KG1 (cell line): ENCODE measurements at places on chromosomes 12 and 14.

- DNase-seq: no peak
These were observed 47.0 kb downstream of the VCPKMT start for GRCh38 chr14:50069325-50069724.

- DNase-seq: no peak
These were observed 45.5 kb downstream of the NELL2 start for GRCh38 chr12:44830566-44831055.

- no peak for DNase-seq
These were observed 269.7 kb downstream of the KSR2 start for GRCh38 chr12:117699118-117699517.

GRCh38 chr12:109266106-109266879 lies 42.8 kb downstream of the FOXN4 start:
- DNase-seq: no peak

DNA sequence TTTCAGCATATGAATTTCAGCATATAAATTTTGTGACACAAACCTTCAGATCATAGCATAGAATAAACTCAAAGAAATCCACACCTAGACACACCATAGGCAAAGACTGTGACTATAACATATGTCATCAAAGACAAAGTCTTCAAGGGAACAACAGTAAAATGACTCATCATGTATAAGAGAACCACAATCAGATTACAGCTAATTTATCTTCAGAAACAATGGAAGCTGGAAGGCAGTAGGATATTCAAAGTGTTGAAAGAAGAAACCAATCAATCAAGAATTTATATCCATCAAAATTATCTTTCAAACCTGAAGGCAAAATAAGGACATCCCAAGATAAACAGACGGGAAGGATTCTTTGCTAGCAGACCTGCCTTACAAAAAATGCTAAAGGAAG lies 29.0 kb downstream of the DLK1 start:
- DNase-seq: no peak

- no peak for DNase-seq
These were observed 155.0 kb upstream of the C14orf180 start for GRCh38 chr14:104424406-104425072.

- DNase-seq: no peak
These were observed 153.6 kb upstream of the C14orf180 start for GRCh38 chr14:104425763-104426646.

- no peak for DNase-seq
These were observed 153.9 kb downstream of the KIF26A start for GRCh38 chr14:104292084-104292970.

DNA sequence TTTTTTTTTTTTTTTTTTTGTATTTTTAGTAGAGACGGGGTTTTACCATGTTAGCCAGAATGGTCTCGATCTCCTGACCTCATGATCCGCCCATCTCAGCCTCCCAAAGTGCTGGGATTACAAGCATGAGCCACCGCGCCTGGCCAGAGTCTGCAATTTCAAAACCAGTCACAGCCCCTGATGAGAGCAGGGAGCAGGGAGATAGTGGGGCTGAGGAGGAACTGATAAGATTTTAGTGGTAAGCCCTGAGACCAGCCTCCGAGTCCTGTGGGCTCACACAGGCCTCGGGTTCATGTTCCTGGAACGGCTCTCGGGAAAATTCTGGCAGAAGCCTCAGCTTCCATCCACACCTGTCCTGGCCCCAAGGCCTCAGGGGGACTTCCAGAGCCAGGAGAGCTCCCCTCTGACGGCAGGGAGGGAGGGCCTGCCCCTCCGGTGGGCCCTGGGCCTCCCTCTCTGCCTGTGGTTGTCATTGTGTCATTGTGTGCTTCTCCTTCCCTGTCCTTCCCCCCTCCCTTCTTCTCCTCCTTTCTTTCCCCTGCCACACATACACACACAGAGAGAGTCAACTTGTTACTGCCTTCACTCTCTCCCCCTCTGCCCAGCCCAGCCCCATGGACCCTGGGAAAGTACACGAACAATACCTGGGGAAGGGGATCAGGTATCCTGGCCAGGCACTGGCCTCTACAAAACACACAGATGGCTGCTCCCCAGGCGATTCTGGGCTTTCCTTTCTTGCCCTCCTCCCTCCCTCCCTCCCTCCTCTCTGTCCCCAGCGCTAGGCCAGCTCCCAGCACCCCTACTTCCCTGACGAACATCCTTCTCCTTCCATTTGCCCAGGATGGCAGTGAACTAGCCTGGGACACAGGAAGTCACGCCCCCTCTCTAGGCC lies 294.1 kb downstream of the DPF3 start:
- no peak for DNase-seq

GRCh38 chr14:59275668-59276067 lies 87.2 kb downstream of the DAAM1 start:
- no peak for DNase-seq

DNA sequence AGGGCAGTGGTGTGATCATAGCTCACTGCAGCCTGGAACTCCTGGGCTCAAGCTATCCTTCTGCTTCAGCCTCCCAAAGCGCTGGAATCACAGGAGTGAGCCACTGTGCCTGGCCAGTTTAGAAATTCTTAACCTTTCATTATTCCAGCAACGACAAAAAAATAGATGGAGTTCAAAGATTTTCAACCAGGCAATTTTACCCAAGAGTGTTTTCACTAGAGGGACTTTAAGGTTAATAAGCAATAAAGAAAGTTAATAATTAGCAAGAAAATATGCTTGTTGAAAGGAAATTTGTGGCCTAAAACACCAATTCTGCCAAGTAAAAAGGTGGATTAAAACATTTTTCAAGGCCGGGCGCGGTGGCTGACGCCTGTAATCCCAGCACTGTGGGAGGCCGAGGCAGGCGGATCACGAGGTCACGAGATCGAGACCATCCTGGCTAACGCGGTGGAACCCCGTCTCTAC lies 14.8 kb downstream of the CDKL1 start:
- no peak for DNase-seq

GRCh38 chr12:120234643-120235368 lies 30.7 kb downstream of the PXN start:
- no peak for DNase-seq

GRCh38 chr12:123271001-123271668 lies 521 bp downstream of the CDK2AP1 start:
- DNase-seq: peak; percentile 16

GRCh38 chr12:123369229-123369628 lies 4.6 kb upstream of the SBNO1 start:
- no peak for DNase-seq

DNA sequence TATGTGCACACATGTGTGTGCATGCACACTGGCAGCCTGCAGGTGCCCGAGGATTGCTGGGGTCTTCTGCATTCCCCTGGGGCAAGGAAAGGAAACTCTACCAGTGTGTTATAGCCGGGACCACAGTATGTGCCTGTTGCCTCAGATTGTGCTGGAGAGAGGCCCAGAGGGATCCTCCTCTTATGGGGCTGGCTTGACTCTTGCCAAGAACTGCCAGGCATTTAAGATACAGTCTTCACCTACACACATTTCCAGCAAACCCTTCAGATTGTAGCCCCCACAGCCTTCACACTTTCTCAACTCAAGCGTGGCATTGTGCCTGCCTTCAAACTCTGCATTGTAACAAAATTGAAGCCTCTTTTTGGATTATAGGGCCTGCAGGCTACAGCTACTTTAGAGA lies 176.7 kb upstream of the DYRK2 start:
- DNase-seq: no peak
